Activated CD4-positive, alpha-beta T cell treated with anti-CD3 and anti-CD28 coated beads for 24 hours (primary cell): ENCODE measurements at places on chromosomes 2 and 18.

GRCh38 chr2:164782323-164782722 is 59.3 kb downstream of the COBLL1 start:
- DNase-seq = no peak

DNA sequence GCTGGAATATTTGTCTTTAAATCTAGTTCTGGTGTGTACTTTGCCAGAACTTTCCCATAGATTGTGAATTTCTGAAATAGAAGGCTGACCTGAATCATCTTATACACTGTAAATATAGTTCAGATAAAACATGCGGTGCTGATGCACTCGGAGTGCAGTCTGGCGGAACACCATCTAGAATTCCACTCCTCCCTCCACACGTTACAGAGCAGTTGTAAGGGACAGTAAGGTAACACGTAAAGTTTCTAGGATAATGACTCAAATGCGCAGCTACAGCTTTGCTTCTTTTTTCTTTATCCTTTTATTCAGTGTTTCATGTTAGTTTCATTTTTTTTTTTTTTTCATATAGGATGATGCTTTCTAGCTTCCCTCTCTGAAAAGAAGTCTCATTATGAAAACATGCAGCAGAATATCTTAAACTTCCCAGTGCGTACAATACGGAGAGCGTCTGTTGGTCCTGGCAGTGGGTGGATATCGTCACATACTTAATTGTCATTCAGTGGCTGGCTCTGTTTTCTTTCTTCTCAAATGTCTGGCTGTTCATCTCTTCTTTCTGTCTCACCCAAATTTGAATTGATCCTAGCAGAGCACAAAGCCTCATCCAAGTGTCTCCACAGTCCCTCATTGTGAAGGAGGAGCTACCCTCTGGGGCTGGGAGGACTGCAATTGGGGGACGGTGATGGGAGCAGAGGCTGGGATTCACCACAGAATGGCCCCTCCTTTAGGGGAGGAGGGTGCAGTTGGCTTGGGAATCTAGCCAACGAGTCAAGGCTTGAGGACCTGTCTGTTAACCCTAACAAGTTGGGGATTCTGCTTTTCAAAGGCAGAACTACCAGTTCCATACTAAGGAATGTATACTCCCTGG is 138.8 kb downstream of the MYT1L start:
- no peak for DNase-seq

DNA sequence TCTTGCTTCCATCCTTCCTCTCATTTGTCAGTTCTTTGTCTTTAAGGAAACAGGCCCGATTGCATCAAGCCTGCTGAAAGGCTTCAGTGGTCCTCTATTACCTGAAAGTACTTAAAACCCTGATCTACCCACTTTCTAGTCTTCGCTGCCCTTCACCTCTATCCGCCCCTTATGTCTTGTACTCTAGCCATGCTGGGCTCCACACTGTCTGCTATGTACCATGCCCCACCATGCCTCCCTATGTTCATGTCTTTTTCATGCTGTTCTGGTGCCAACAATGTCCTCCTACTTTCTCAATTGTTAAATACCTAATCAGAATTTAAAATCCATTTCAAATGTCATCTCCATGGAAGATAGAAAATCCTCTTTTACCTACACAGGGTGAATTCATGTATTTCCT is 28.2 kb downstream of the CRYGD start:
- DNase-seq = no peak

DNA sequence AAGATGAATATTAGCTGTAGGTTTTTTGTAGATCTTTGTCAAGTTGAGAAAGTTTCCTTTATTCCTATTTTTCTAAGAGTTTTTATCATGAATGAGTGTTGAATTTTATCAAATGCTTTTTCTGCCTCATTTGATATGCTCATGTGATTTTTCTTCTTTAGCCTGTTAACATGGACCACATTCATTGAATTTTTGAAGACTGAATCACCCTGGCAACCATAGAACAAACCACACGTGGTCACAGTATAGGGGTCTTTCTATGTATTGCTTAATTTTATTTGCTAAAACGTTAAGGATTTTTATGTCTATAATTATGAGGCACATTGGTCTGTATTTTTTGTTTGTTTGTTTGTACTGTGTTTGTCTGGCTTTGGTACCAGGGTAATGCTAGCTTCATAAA is 201.7 kb upstream of the CWC22 start:
- DNase-seq = no peak

GRCh38 chr2:45813003-45813941 is 161.8 kb downstream of the PRKCE start:
- no peak for DNase-seq

- no peak for DNase-seq
Measured at GRCh38 chr2:38016219-38016618, 59.7 kb downstream of the CYP1B1 start.

DNA sequence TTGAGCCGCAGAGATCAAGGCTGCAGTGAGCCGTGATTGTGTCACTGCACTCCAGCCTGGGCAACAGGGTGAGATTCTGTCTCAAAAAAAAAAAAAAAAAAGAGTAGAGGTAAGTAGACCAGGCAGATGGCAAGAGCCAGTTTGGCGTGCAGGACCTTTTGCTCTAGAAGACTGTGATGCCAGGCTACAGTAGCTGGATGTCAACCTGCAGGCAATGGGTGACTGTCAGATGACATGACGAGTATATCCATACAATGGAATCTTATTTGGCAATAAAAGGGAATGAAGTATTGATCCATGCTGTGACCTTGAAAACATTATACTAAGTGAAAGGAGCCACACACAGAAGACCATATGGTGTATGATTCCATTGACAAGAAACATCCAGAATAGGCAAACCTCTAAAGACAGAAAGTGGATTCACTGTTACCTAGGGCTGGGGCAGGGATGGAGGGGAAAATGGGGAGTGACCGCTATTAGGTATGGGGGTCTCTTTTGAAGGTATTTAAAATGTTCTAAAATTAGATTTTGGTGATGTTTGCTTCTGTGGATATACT is 11.2 kb upstream of the DGUOK start:
- no peak for DNase-seq

GRCh38 chr2:54088191-54088634 is 27.2 kb upstream of the ACYP2 start:
- no peak for DNase-seq
